Calu3 (cell line): ENCODE measurements at places on chromosomes 2 and 18. TPM values are rescaled to one million over a fixed set of nuclear protein-coding genes. Genes with fewer than 3 reads are reported as not detected.

Gene REG3A
- not detected in 2 replicates for total RNA-seq

DNA sequence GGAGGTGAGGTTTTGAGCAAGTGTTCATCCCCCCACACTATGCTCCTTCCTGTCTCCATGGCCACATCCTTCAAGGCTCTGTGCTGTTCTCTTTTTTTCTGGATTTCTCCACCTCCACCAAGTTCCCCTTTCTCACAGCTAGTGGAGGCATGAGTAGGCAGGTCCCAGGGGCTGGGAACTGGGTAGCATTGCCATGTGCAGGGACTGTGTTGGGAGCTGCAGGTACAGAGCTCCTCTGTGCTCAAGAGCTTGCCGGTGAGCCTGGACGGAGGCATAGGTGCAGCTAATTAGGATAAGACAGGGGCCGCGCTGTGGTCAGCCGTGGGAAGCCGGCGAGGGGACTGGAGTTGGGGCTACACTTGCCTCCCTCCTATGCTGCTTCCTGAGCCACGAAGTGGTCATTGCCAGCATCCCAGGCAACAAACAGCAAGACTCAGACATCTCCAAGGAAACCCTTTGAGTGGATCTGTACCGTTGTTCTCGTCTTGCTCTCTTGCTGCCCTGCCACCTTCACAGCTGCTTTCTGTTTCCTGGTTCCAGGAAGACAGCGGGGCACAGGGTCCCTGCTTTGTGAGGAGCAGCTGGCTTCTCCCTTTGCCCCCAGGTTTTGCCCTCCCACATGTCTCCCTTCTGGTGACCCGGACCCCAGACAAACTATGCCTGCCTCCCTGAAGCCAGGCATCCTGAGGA is 36.9 kb downstream of the ATOH8 start:
- no peak overlapping the region for H3K27ac ChIP-seq
- H3K27me3 ChIP-seq = peaks cover 42% of the 10 kb centered on the region
- H3K36me3 ChIP-seq = no peaks in the 10 kb centered on the region
- no peak for DNase-seq
- H3K4me1 ChIP-seq = peaks cover 15% of the 10 kb centered on the region

Gene CNTNAP5
- not detected in 2 replicates for total RNA-seq

- H3K27ac ChIP-seq = peak overlapping the region; percentile 97
- peaks cover 69% of the 10 kb centered on the region for H3K4me1 ChIP-seq
- H3K27me3 ChIP-seq = no peaks in the 10 kb centered on the region
- peaks cover 9% of the 10 kb centered on the region for H3K36me3 ChIP-seq
- peak; percentile 53 for DNase-seq
- peak overlapping the region; percentile 42 for H3K4me3 ChIP-seq
These were observed 19.3 kb upstream of the MGAT5 start for GRCh38 chr2:134234535-134234934.

Gene ABCB11
- total RNA-seq = 1.3 and 2.1 TPM in 2 replicates
